Prostate gland (tissue), 2 donors: ENCODE measurements at places on chromosomes 3 and 15.

DNA sequence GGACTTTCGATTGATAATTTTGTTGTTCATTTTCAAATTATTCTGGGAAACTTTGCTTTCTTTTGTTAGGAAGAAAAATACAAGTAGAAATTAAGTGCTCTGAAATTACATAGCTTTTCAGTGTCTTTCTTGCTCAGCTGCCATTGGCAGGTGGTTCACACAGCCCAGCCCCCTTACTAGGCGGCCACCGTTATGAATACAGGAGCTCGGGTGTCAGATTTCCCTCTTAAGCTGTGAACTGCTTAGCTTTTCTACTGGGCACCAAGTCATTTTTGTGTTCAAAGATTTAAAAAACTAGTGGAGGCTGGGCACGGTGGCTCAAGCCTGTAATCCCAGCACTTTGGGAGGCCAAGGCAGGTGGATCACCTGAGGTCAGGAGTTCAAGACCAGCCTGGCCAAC lies 55.2 kb downstream of the HMG20A start:
- no peak for DNase-seq

- DNase-seq, result no peak
Observed at GRCh38 chr3:197104738-197105137, 75.1 kb upstream of the MELTF start.

DNA sequence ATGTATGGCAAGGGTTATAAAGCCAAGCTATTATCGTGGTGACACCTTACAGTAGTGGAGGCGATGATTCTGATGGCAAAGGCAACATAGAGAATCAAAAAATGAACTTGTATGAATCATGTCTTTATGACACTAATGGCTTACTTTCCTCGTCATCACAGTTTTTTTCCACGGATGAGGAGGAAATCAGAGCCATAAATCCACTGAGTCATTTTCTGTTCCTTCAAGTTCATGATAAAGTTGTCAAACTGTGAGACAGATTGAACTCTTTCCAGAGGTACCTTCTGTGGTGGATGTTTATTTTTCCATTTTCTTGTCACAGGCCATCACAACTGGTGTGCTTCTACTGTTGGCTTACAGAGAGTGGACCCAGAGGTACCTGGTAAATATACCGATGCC lies 8.5 kb downstream of the TMEM212 start:
- no peak for DNase-seq

GRCh38 chr15:98690272-98690950 lies 42.1 kb downstream of the IGF1R start:
- no peak for DNase-seq

- DNase-seq, result no peak
Observed at GRCh38 chr3:40432793-40433192, 24.3 kb upstream of the RPL14 start.

GRCh38 chr3:14142567-14143270 lies 17.9 kb downstream of the TMEM43 start:
- no peak for DNase-seq

GRCh38 chr3:188041895-188042294 lies 112.1 kb upstream of the LPP start:
- no peak for DNase-seq

DNA sequence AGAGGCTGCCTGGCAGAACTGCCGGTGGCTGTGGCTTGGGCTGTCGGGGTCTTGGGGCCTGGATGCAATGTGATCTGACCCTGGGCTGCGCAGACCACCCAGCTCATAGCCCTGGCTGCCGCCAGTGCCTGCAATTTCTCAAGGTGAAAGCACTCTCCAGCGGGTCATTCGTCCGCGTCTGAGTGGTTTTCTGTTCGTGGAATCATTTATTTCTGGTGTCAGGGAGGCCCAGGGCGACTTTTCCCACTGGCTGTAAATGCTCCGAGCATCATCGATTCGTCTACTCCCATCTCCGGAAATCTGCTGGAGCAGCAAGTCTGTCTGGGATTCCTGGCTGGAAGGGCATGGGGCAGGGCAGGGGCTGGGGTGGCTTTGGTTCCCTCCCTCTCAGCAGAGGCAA lies 40.6 kb upstream of the ADPGK start:
- DNase-seq, result no peak

DNA sequence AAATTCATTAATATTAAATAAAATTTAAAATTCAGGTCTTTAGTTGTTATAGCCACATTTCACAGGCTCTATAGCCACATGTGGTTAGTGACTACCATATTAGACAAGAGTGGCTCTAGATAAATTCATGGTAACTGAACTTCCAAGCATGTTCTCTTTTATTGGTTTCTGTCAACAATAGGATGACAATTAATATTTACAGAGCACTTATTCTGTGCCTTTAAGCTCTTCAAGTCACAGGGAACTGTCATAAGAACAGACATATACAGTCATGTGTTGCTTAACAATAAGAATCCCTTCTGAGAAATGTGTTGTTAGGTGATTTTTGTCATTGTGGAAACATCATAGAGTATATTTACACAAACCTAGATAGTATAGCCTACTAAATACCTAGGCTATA lies 38.8 kb upstream of the SLC25A36 start:
- no peak for DNase-seq

GRCh38 chr3:102006812-102007485 lies 157.6 kb downstream of the NFKBIZ start:
- no peak for DNase-seq

DNA sequence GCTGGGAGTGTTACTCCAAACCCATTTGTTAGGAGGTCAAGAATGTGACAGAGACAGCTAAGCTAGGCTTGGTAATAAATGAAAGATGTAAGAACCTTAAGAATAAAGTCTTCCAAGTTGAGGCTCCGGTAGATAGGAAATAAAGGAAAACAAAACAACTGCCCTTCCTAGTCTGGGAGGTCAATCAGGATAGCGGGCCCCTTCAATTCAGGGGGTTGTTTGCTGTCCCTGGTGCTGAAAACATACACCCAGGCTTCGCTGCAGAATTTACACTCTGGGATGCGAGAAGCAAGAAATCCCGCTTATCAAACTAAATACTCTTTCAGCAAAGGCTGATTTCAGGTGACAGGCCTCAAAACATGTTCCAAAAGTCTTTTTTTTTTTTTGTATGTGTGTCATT lies 393.4 kb downstream of the NTRK3 start:
- no peak for DNase-seq

- no peak for DNase-seq
Observed at GRCh38 chr3:187739094-187739560, 6.1 kb downstream of the BCL6 start.
